ENCODE measurements at places on chromosomes 5 and 9. TPM values are rescaled to one million over a fixed set of nuclear protein-coding genes. Genes with fewer than 3 reads are reported as not detected.

Gene THOC3
- total RNA-seq, result 54.2 TPM

Gene SLC6A19
- total RNA-seq, result not detected

Gene ASTN2
- total RNA-seq, result 1.8 TPM

Gene ORM2
- total RNA-seq, result not detected

Gene LRRC14B
- not detected for total RNA-seq

DNA sequence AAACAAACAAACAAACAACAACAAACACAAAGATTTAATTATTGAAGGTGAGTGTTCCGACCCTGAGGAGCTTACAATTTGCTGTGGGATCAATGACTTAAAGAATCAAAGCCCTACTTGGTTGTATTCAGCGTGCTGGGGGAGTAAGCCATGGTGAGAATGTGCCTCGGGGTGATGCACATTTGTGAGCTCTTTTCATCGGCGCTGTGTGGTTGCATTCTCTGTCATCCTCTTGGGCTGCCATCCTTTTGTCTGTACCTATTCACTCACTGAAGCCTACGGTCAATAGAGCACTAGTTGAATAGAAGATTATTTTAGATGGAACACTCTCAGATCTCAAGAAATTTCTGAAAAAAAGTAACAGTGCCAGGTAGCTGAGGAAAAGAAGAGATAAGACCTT is 203.9 kb downstream of the CTNND2 start:
- no peaks in the 10 kb centered on the region for H3K4me1 ChIP-seq
- peaks cover 50% of the 10 kb centered on the region for H3K27me3 ChIP-seq
- H3K36me3 ChIP-seq, result no peaks in the 10 kb centered on the region
- H3K27ac ChIP-seq, result no peak overlapping the region
- no peak overlapping the region for H3K4me3 ChIP-seq

DNA sequence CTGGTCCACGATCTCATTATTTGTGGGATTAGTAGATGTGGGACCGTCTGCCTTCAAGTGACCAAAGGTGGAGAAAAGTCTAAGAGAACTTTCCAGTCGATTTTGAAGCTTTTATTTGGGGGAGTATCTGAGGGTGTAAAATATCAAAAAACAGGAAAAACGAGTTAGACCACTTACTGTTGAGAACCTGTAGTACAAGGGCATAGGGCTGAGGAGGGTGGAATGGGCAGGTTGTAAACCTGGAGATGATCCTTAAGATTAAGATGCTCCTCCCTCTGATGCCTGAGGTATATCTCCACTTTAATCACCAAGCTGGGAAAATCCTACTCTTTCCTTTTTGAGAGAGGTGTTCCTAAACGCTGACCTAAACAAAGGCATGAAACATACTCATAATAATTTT is 32.0 kb upstream of the GTF2H2C start:
- no peak overlapping the region for H3K4me3 ChIP-seq
- no peak overlapping the region for H3K27ac ChIP-seq
- no peaks in the 10 kb centered on the region for H3K27me3 ChIP-seq
- no peak for DNase-seq
- H3K36me3 ChIP-seq, result no peaks in the 10 kb centered on the region

DNA sequence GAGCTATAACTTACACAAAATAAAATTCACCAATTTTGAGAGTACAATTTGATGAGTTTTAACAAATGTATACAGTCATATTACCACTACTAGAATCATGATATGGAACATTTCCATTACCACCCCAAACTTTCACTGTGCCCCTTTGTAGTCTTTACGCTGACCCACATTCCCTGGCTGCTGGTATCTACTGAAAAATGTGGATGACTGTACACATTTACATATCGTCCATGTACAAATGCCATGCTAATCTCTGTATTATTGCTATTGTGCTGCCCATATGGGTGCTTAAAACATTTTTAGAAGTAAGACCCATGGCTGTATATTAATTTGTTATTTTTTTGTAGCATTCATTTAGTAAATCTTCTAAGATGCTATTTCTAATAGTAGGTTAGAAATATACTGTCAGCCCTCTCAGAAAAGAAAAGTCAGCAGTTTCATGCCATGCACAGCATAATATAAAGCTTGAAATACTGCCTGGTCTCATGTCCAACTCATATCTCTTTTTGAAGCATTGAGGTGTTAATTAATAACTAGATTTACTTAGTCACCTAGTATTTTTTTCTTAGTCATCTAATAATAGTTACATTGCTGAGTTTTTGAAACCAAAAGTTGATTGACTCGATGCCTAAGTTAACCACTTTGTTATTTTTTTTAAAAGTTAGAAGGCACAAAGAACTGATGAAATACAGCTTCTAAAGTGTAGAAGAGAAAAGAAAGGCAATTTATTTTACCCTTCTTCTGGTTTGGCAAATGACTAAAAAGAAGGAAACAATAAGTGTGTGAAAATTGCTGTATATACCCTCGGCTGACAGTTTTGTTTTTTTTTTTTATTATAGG is 188.3 kb upstream of the MEF2C start:
- no peak overlapping the region for H3K27ac ChIP-seq
- peaks cover 42% of the 10 kb centered on the region for H3K27me3 ChIP-seq
- H3K36me3 ChIP-seq, result no peaks in the 10 kb centered on the region
- no peak overlapping the region for H3K4me3 ChIP-seq
- no peaks in the 10 kb centered on the region for H3K4me1 ChIP-seq

DNA sequence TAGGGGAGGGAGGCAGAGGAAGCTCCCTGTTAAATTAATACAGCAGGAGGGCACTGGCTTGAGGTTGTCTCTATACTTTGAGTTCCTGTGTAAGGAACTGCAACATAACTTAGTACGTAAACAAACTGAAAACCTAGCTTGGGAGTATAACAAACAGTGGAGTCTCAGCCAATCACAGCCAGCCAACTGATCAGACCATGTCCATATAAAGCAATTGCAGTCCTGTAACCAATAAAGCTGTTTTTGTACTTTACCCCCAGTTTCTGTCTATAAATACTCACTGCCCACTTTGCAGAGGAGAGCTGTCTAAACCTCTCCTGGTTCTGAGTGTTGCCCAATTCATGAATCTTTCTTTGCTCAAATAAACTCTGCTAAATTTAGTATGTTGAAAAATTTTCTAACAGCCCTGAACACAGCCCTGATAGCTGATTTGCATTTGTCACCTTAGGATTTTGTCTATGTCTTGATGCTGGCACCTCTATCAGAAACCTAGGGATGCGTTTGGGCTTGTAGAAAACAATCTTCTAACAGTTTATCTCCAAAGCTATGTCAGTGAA is 39.9 kb downstream of the GDNF start:
- peak; percentile 14 for DNase-seq
- no peaks in the 10 kb centered on the region for H3K36me3 ChIP-seq
- no peak overlapping the region for H3K27ac ChIP-seq
- no peaks in the 10 kb centered on the region for H3K4me1 ChIP-seq
- no peaks in the 10 kb centered on the region for H3K27me3 ChIP-seq
- H3K4me3 ChIP-seq, result no peak overlapping the region

- no peak for DNase-seq
- peaks cover under 1% of the 10 kb centered on the region for H3K36me3 ChIP-seq
- H3K27me3 ChIP-seq, result no peaks in the 10 kb centered on the region
Observed at GRCh38 chr5:124671193-124671592, 75.2 kb downstream of the ZNF608 start.

DNA sequence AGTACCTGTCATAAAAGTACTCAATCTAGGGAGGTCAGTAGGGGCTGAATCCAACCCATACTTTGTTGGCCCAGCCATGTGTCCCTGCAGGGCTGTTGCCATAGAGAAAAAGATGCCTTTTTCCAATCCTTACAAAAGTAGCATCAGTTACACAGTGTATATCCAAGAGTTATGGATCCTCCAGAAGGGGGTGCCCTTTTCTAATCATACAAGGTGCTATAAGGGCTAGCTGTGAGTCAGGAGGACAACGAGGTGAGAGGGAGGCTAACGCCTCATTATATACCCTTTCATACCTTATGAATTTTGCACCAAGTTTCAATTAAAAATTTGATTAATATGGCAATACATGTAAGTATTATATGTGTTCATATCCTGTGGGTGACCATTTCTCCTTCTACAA is 4.8 kb downstream of the KIAA0825 start:
- no peak overlapping the region for H3K27ac ChIP-seq
- H3K27me3 ChIP-seq, result no peaks in the 10 kb centered on the region
- H3K4me3 ChIP-seq, result no peak overlapping the region
- no peaks in the 10 kb centered on the region for H3K4me1 ChIP-seq

Measured in MCF 10A (cell line).